HFFc6 (cell line): ENCODE measurements at places on chromosomes 1 and 21.

DNA sequence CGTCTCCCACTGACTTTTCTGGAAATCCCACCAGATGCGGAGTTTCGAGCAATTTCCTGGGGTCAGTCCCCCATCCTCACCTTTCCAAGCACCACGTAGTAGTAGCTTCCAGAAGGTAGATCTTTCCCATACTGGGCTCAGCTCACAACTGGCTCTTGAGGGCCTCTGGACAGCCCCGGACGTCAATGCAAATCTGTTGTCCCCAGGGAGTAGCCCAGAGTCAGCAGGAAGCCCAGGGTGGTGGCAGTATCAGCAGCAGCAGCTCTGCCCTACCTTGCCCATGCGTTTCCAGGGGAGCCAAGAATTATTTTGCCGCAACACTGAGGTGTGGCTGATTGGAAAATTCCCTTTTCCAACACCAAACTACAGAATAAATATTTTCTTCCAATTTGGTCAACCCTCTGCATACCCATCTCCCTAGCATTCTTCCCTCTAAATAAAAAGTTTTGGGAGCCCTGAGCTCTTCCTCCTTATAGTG, 70.3 kb downstream of the CD46 start:
- DNase-seq, result no peak

GRCh38 chr1:32568929-32569328, 29.7 kb downstream of the ZBTB8A start:
- no peak for DNase-seq

GRCh38 chr1:204314893-204315658, 44.7 kb downstream of the PLEKHA6 start:
- DNase-seq, result no peak

DNA sequence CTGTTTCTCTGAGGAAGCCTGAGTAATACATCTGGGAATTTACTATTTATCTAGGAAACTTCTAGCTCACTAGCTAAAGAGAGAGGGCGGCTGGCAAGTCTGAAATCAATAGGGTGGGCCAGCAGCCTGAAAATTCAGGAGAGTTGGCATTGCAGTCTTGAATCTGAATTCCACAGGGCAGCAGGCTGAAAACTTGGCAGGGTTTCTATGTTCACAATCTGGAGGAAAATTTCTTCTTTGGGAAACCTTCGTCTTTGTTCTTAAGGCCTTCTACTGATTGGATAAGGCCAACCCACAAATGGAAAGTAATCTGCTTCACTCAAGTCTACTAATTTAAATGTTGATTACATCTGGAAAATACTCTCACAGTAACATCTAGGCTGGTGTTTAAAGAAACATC, 101.0 kb upstream of the COG2 start:
- DNase-seq, result no peak

DNA sequence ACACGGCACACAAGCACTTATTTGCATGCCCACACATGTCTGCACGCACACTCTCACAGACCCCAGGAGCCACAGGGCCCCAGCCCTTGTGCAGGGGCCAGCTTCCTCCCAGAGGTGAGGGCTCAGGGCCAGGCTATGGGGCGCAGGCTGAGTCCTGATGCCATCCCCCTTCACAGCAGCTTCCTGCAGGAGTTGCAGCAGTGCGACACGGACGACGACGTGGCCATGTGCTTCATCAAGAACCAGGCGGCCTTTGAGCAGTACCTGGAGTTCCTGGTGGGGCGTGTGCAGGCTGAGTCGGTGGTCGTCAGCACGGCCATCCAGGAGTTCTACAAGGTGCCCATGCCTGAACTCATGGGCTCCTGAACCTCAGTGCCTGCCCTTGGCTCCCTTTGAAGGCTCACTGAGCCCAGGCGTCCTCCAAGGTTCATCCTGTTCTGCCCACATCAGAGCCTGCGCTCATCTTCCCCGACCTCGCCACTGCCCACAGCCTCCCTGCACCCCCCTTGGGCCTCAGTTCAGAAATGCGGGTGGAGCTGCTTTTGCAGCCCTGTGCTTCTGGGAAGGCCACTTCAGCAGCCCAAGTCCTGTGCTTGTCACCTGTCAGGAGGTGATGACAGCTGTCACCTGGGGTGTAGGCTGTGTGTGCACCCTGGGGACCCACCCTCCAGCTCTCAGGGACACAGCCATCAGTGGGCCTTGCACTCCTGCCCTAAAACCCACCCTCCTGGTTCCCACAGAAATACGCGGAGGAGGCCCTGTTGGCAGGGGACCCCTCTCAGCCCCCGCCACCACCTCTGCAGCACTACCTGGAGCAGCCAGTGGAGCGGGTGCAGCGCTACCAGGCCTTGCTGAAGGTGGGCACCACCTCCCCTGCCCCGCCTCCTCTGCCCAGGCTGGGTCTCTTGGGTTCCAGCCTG, 66.6 kb downstream of the TRIM11 start:
- DNase-seq, result no peak

DNA sequence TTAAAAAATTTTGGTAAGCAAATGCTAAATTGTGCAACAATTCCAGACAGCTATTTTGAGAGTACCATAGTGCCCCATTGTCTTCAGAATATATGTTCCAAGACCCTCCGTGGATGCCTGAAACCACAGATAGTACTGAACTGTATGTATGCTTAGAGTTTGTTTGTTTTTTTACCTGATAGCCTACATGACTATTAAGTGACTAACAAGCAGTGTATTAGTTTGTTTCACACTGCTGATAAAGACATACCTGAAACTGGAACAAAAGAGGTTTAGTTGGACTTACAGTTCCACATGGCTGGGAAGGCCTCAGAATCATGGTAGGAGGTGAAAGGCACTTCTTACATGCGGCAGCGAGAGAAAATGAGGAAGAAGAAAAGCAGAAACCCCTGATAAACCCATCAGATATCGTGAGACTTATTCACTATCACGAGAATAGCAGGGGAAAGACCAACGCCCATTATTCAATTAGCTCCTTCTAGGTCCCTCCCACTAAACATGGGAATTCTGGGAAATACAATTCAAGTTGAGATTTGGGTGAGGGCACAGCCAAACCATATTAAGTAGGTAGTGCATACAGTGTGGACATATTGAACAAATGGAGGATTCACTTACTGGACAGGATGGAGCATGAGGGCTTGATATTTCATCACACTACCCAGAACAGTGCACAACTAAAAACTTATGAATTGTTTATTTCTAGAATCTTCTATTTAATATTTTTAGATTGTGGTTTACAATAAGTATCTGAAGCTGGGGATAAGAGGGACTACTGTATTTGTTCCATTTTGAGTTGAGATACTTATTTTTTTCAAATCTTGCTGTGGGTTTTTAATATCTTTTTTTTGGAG, 78.5 kb downstream of the LHX9 start:
- no peak for DNase-seq

DNA sequence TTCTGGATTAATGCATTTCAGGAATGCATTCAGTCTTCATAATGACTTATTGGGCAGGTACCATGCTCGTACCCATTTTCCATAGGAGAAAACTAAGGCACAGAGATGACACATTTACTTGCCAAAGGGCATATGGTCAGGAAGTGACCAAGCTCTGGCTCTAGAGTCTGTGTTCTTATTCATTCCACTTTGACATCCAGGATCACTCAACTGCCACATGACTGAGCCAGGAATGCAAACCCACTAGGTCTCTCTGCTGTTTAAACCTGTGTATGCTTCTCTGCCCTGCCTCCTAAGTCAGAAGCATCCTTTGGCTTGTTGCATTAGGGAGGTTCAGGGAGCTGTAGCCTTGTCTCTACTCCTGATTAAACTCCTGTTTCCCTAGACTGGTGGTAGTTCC, 7.5 kb downstream of the KAZN start:
- no peak for DNase-seq

- no peak for DNase-seq
Measured at GRCh38 chr1:193355626-193356025, 169.2 kb upstream of the B3GALT2 start.
